Adipose tissue (tissue), 3 donors: ENCODE measurements at places on chromosomes 2 and 18. TPM values are rescaled to one million over a fixed set of nuclear protein-coding genes. Genes with fewer than 3 reads are reported as not detected.

The AKAIN1 gene
- not detected for polyA plus RNA-seq

The ELP2 gene
- 31.8 TPM for polyA plus RNA-seq

The LOXHD1 gene
- 0.09 TPM for polyA plus RNA-seq

The UBE2F gene
- 46.8 TPM for polyA plus RNA-seq

The ZNF396 gene
- polyA plus RNA-seq, result 0.56 TPM

The WNT6 gene
- 1.1 TPM for polyA plus RNA-seq

The CLIP4 gene
- polyA plus RNA-seq, result 4.9 TPM

The SGPP2 gene
- 1.6 TPM for polyA plus RNA-seq
